ENCODE measurements at places on chromosomes 7 and 10. TPM values are rescaled to one million over a fixed set of nuclear protein-coding genes. Genes with fewer than 3 reads are reported as not detected.

DNA sequence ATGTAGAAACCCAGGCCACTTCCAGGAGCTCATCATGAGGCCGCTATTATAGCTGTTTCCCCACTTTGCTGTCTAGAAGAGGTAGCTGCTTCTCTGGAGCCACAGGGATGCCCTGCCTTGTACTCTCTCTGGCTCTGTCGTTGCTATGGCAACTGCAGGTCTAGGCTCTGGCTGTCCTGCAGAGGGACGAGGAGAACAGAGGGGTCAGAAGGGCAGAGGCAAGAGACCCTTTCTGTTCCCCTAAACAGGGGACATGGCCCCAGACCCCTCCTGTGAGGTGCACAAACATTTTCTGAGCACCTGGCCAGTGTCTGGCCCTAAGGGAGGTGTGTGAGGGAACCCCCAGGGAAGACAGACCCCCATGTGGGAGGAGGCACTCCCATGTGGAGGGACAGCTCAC is 31.4 kb downstream of the ITPRIP start:
- no peak for DNase-seq
- peaks cover 37% of the 10 kb centered on the region for H3K36me3 ChIP-seq
- H3K4me1 ChIP-seq: peaks cover 32% of the 10 kb centered on the region
- no peak overlapping the region for H3K4me3 ChIP-seq
- no peaks in the 10 kb centered on the region for H3K27me3 ChIP-seq

- peak; percentile 86 for DNase-seq
- no peak overlapping the region for H3K27ac ChIP-seq
- no peaks in the 10 kb centered on the region for H3K36me3 ChIP-seq
- peaks cover 5% of the 10 kb centered on the region for H3K4me1 ChIP-seq
Measured at GRCh38 chr10:91034494-91035159, 113.7 kb upstream of the ANKRD1 start.

DNA sequence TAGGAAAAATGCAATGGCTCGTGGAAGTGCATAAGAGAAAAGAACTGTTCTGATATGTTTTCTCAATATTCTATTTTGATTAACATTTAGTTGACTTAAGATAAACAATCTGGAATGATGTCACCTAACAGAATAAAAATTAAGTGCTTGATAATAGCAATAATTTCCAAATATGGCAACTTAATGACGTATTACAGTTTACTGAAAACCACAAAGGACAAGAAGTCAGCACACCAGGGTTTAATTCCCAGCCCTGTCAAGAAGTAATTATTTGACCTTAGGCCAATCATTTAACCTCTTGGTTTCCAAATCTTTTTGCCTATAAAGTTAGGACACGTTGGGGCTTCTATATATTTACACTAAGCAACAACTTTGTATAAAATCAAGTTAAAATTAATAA is 95.7 kb downstream of the CABCOCO1 start:
- H3K4me1 ChIP-seq: peaks cover 34% of the 10 kb centered on the region
- H3K4me3 ChIP-seq: no peak overlapping the region
- H3K27ac ChIP-seq: peak overlapping the region; percentile 7
- H3K27me3 ChIP-seq: no peaks in the 10 kb centered on the region

DYNC1I1 gene
- not detected for total RNA-seq

GRM8 gene
- not detected for total RNA-seq
